MM.1S (cell line): ENCODE measurements at places on chromosomes 3 and 15.

- no peak for DNase-seq
Observed at GRCh38 chr3:39136533-39137434, 16.6 kb downstream of the CSRNP1 start.

GRCh38 chr3:111652492-111653180 lies 57.5 kb upstream of the ZBED2 start:
- DNase-seq = no peak

- no peak for DNase-seq
Observed at GRCh38 chr3:124516333-124516732, 213.9 kb upstream of the UMPS start.

DNA sequence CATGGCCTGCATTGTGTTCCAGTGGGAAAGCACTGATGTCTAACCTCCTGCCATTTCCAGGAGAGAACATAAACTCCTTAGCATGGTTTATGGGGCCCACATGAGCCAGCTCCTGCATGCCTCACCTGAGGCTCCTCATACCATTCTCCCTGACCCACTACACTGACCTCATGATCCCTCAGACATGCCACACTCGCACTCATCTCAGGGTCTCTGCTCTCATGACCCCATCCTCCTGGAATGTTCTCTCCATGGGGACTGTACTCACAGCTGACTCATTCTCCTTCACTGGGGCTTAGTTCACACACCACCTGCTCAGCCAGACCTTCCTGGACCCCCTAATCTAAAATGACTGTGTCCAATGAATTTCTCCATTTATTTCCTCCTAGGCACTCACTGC lies 4.0 kb upstream of the LMCD1 start:
- no peak for DNase-seq

- DNase-seq = peak; percentile 35
Observed at GRCh38 chr3:190339130-190339529, 16.9 kb upstream of the CLDN1 start.

GRCh38 chr3:48247401-48247811 lies 6.5 kb downstream of the ZNF589 start:
- DNase-seq = no peak

DNA sequence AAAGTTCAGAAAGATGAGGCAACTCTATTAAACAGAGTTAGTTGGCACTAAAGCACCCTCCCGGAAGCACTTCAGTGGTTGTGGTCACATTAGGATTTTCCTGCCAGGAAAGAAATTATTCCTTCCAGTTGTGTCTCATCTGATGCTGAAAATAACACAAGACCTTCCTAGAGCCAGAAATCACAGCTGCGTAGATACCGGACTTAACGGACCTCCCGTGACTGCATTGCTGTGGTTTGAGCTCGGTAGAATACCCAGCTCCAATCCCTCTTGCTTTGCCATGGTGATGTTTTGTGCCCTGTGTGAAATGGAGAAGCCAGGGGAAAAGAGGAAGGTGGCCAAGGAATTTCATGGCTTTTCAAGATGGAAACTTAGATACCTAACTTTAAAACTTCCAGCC lies 215.0 kb upstream of the IGF1R start:
- DNase-seq = no peak

DNA sequence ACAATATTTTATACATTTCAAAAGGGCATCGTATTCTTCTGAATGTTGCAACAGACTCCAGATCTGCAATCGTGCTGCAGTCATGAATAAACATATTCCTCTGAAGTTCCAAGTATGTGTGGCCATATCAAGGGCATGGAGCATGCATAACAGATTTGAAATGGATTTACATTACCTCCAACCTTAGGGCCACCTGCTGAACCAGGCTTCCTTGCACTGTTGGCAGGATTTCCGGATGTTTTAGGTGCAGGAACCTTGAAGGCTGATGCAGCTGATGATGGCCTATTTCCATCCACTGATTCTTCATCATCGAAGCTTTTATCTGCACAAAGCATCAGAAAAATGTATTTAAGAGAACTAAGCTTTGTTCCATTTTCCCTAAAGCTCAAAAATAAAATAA lies 73.5 kb downstream of the CLASP2 start:
- DNase-seq = no peak

DNA sequence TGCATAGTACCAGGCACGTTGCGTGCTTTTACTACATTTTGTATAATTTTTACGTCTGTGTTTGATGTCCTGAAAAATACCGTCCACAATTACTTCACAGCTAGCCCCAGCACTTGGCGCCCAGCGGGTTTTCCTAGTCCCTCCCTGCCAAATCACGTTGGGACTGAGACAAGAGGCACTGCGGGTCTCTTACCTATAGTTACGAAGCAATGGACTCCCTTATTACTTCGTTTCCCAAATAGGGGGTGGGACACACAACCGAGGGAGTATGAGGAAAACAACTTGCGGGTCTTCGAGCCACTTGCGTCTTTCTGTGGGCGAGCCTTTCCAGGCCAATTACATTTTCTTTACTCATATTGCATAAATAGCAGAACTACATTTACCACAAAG lies 620 bp upstream of the CMSS1 start:
- peak; percentile 28 for DNase-seq

GRCh38 chr3:60588806-60589205 lies 662.4 kb downstream of the FHIT start:
- DNase-seq = no peak

DNA sequence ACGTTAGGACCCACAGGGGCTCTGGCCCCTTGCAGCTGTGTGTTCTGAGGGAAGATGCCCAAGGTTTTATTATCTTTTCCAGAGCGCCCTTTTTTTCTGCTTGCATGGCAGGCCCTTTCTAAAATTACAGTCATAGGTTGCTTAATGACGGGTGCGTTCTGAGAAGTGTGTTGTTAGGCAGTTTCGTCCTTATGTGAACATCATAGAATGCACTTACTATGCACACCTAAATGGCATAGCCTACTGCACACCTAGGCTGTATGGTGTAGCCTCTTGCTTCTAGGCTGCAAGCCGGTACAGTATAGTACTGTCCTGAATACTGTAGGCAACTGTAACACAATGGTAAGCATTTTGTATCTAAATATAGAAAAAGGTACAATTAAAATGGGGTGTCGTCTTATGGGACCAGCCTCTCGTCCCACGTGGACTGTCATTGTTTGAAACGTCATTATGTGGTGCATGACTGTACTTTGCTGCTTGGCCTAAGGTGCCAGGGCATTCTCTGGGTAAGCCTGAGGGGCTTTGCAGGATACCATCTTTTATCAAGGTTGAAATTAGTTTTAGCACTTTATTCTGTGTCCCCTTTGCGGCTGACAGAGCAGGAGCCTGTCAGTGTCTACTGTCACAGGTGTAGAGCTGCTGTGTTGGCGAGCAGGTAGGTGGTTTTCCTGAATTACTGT lies 10.9 kb downstream of the KLF13 start:
- peak; percentile 39 for DNase-seq

DNA sequence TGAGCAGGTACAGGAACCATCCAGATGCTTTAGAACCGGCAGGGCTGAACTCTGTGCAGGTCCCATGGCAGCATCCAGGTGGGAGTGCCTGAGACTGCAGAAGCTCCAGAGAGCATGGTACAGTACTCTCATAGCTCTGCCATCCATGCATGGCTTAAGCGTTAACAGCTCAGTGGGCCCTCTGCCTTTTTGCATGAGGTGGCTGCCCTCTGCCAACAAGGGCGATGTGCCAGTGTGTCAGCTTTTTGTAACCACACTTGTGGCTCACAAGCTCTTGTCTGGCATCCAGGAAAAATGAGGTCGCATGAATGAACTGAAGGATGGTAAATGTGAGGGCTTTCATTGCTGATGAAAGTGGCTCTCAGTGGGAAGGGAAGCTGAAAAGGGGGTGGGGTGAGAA lies 950.1 kb downstream of the DIPK2A start:
- no peak for DNase-seq

DNA sequence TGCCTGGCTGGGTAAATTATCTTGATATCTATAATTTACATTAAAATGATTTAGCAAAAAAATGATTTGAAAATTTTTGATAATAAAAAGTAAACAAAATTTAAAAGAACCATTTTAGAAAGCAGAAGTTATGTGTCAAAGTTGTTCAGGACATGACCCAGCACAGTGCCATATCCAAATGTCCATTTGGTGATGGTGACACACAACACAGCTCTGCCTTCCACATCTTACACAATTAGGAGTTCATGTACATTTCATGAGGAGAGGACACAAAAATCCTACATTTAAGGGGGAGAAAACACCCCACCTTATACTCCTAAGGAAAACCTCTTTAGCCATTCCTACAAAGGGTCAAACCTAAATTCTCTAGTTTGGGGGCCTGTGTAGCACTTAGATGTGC lies 10.7 kb upstream of the UBE2E1 start:
- no peak for DNase-seq

DNA sequence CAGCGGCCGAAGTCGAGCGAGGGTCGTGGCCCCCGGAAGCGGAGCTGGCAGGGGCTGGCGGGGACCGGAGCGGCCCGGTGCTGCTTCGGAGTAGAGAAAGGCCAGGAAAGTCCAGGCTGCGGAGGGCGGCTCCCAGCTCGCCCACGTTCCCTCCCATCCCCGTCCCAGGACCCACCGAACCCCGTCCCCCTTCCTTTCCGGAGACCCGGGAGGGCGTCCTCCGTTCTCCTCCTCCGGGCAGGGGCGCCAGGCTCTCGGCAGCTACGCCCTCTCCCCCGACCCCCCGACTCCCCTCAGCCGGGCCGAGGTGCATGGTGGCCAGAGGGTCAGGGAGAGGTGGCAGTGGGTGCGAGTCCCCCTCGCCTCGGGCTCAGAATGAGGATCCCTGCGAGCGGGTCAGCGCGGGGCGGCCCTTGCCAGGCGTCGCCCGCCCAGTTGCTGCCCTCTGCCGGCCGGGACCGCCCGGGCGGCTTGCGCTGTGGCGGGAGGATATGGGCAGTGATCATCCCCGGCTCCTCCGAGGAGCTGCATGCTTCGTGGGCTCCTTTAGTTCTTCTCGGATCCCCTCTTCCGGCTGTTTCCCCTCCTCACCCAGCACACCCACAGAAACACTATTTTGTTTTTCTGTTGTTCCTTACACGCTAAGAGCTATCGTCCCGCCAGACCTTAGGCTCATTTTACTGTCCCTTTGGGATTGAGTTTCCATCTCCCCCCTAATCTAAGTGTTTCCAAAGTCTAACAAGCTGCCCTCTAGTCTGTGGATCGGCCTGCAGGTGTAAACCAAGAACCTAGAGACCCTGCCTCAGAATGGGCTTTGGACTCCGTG lies 744 bp upstream of the ALDH1A2 start:
- DNase-seq = peak; percentile 32

GRCh38 chr15:91133511-91133910 lies 33.5 kb downstream of the SV2B start:
- DNase-seq = no peak

- DNase-seq = peak; percentile 53
Observed at GRCh38 chr15:44729408-44730127, 6.8 kb upstream of the TRIM69 start.

GRCh38 chr15:65171428-65171827 lies 13.7 kb downstream of the CLPX start:
- DNase-seq = no peak

GRCh38 chr15:57485869-57486268 lies 105.8 kb upstream of the MYZAP start:
- DNase-seq = no peak

DNA sequence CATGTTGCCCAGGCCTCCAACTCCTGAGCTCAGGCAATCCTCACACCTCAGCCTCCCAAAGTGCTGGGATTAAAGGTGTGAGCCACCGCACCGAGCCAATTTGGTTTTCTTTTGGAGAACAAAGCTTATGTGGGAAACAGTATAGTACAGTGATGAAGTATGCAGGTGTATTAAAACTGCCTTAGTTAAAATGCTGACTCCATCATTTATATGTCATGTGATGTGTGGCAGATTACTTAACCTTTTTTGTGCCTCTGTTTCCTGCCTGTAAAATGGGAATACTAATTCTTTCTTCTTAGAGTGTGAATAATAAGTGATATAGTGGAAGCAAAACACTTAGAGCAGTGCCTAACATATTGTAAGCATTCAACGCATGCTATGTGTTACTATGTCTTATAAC lies 48.0 kb upstream of the TEX55 start:
- no peak for DNase-seq

DNA sequence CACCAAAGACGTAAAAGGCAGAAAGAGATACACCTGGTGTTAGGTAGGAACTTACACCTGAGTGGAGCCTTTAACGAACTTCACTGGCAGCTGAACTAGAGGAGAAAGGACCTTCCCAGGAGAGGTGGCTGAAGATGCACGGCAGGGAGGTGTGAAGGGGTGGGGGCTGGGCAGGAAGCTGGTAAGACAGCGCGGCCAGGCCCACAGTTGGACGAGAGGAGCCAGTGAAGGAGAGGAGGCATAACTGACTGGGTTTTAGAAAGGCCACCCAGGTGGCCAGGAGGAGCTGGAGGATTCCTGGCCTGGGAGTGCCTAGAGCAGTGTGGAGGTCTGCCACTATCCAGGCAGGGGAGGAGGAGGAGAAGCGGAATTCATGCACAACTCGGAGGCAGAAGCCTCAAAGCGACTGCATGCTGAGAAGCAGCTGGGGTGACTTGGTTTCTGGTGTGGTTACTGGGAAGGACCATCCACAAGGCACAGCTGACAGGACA lies 51.9 kb downstream of the SLC41A3 start:
- no peak for DNase-seq

DNA sequence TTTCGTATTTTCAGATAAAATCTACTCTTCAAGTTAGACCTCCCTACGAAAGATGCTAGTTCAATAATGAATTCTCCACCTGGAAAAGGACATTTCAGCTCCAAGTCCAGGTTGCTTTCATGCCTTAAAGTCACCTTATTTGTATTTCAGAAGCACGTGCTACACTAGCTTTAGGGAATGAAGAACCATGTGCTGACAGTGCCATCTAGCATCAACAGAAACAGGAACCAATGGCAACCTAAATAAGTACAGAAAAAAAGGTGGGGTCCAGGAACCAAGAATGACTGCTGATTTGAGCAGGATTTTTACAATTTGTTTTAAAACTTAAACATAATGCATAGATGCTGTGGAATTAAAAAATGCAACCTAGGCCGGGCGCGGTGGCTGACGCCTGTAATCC lies 77.6 kb upstream of the SNRPN start:
- DNase-seq = no peak

DNA sequence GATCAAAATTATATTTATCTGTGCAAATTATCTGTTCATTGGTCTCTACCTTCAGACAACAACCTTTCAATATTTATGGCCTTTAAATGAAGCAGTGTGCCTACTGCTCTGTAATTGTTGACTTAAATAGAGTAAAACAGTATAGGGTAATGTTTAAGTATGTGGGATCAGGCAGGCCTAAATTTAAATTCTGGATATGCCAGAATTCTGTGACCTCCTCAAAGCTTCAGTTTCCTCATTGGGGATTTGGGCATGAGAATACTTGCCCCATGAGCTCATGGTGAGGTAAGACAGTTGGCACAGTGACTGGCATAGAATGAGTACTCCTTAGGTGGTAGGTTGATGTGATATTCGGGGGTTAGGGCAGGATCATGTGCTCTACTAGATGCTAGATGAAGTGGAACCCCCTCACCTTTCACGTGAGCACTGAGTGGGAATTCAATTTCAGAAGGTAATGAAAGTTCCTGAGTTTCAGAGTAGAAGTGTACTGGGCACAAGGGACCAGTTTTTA lies 14.9 kb downstream of the ARL8B start:
- no peak for DNase-seq

DNA sequence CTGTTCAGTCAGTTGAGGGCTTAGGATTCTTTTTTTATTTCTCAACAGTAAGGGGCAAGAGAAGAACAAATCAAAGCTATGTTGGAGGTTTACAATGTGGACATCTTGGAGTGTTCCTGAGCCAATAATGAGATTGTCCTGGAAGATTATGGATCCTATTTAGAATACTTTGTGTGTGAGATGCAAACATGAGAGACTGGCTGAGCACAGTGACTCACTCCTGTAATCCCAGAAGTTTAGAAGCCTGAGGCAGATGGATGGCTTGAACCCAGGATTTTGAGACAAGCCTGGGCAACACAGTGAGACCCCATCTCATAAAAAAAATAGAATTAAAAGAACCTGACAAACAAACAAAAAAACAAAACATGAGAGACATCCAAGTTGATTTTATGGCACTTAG lies 351.6 kb downstream of the GAP43 start:
- DNase-seq = no peak
